Stimulated activated CD4-positive, alpha-beta T cell treated with anti-CD3 and anti-CD28 coated beads, TNF-alpha, amount 100 ng/mL, for 24 hours (primary cell): ENCODE measurements at places on chromosomes 2 and 18.

DNA sequence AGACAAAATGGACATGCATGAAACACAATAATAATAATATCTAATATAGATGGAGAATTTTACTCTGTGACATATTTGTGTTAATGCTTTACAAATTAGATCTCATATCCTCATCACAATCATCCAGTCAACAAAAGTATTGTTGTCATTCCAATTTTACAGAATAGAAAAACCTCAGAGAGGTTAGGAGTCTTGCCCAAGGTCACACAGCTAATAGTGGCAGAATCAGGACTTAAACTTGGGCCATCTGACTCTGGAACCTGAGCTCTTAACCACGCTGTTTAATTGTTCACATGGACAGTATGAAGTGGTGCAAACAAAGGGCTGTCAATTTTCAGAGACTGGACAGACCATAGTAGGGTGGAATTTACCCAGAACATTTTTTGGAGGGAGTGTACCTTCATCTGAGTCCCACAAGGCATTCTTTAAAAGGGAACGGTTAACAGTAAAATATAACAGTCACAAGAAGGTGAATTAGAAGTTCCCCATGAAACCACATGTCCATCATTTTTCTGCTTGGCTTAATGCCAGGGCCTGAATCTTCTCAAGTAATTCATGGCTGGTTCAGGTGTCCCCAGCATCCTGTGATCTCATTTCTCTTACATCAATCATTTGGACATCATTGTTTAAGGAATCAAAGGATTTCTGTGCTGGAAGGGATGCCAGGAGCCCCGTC, 35.4 kb upstream of the CCDC93 start:
- no peak for DNase-seq

DNA sequence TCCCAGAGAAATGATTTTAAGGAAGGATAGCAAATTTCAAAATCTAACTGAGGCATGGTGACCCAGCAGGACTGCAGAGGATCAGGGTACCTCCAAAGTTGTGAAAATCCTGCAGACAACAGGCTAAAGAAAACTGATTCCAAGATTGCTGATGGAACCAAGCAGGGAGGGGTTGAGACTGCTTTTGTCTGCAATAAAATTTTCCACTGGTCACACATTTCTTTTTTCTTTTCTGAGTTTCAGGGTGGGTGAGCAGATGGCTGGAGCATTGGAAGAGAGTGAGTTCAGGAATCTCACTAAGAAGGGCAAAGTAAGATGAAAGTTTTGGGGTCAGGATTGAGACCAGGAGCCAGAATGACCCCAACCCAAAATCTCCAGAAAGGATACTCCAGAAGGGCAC, 321.0 kb downstream of the TNS1 start:
- DNase-seq = no peak

DNA sequence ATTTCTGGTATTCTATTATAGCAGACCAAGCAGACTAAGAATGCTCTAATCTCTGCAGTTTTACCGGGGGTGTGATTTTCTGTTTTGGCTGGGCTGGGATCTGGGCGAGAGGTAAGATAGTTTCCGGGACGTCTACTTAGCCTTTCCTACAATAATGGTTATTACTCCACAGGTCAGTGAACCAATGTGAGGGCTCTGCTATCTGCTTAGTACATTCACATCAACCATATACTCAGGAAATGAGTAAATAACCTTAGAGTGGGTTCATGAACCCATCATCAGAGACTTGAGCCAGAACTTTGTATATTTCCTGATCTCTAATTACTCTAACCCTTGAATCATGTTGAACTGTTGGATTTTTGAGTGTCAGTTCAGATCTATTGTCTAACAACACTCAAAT, 90.1 kb upstream of the NOL4 start:
- DNase-seq = no peak

- DNase-seq = no peak
Observed at GRCh38 chr2:128269990-128270671, 48.5 kb downstream of the HS6ST1 start.

GRCh38 chr18:74498712-74499627, 2.8 kb downstream of the CNDP2 start:
- peak; percentile 67 for DNase-seq

DNA sequence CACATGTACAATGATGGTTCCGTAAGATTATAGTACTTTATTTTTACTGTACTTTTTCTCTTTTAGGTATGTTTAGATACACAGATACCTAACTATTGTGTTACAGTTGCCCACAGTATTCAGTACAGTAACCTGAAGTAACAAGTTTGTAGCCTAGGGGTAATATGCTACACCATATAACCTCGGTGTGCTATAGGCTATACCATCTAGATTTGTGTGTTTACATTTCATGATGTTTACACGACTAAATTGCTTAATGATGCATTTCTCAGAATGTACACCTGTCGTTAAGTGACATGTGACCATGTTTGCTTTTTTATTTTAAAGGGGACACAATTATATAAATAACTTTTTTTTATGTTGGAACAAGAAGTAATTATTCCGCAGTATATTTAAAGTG, 34.5 kb downstream of the PIK3C3 start:
- no peak for DNase-seq

DNA sequence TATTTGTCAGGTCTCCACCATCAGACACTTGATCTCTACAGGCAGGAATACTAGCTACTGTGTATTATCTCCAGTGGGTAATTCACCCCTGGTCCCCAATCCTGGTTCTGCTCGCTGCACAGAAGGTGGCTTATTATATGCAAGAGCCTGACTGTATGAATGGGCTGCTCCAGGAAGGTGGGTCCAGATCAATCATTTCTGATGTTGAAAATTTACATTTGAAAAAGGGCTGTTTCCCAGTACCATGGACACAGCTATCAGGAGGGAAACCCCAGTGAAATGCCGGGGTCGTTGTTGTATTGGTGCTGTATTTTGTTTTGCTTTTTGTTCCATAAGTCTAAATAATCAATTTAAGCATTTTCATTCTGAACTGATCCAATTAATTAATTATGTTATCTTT, 367.6 kb downstream of the RND3 start:
- DNase-seq = no peak

GRCh38 chr2:38935568-38936172, 46.0 kb downstream of the ARHGEF33 start:
- no peak for DNase-seq

DNA sequence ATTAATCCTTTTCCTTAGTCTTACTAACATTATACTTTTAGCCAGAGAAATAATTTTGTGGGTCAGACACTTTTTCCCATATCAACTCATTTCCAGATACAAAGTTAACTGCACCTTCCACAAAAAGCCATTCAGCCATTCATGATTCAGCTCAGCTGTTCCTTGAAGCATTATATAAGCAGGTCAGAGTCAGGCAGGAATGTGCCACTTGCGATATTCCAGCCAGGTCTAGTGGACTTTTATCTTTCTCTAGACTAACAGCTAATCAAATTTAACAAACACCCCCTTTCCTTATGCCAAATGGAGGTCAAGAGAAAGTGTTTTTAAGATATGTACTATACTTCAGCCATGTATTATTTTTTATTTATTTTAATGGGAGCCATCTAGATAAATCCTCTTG, 75.6 kb upstream of the EPB41L3 start:
- DNase-seq = no peak

DNA sequence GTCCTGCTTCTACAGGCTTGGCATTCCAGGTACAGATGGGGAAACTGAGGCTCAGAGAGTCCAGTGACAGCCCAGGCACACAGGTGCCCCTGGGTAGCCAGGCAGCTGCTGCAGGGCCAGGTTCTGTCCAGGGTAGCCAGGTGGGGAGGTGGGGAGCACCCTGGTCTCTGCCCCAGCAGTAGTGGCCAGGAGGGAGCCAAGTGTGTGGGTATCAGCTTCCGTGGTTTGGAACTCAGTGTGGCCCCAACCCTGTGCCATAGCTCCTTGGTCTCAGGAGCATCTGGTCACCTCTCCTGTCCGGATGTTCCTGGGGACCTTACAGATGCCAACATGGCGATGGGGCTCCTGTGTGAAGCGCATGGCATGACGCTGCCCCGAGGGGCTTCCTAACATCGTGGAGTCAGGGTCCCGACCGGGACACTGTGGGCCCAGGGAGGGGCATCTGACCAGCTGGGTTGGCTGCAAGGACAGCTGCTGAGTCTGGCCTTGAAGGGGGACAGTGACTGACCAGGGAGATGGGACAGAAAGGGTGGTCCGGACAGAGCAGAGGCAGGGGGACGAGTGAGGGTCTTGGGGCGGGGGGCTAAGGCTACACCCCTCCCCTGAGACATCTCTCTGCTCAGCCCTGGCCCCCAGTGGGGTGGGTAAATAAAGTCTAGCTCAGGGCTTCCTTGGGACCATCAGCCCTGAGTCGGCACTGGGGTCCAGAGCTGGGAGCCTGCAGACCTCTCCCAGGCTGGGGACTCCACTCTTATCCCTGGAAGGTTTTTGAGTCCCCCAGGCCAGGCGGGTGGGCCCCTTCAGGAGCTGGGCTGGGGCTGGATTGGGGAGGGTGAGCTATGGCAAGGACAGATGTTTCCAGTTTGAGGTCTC, 76.0 kb upstream of the SMAD7 start:
- DNase-seq = no peak

DNA sequence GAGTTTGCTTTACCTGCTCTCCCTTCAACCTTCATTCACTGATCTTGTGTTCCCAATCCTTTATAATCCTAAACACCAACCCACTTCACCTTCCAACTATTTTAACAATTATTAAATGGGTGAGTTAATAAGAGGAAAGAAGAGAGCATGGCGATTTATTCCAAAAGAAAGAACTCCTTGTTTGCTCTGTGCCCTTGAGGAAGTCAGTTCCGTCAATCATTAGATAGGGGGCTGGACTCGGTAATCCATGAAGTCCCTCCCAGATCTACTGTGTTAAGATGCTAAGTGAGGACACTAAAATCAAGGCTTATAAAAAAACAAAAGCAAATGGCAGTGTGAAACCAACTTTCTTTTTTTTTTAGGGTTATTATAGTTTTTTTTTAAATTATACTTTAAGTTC, 589.9 kb downstream of the XIRP2 start:
- no peak for DNase-seq

DNA sequence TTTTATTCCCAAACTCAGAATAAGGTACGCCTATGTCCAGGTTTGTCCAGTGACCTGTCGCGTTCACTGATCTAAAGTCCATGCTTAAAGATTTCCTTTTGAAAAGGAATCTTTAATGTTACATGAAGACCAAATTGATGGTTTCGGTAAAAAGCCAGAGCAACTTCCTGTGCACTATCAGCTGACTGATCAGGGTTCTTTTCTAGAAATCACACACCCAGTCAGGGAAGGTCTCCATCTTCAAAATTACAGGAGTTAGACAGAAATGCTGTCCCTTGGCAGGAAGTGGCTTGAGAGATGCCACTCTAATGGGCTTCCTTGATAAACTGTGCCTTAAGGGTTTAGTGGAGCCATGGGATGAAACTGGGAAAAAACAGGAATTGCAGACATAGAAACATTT, 14.7 kb upstream of the ARHGAP25 start:
- DNase-seq = no peak

GRCh38 chr2:79552653-79553052, 39.8 kb downstream of the CTNNA2 start:
- no peak for DNase-seq

- DNase-seq = no peak
Observed at GRCh38 chr2:202831242-202832220, 40.0 kb downstream of the ICA1L start.

GRCh38 chr2:5590886-5591285, 101.3 kb upstream of the SOX11 start:
- DNase-seq = no peak

DNA sequence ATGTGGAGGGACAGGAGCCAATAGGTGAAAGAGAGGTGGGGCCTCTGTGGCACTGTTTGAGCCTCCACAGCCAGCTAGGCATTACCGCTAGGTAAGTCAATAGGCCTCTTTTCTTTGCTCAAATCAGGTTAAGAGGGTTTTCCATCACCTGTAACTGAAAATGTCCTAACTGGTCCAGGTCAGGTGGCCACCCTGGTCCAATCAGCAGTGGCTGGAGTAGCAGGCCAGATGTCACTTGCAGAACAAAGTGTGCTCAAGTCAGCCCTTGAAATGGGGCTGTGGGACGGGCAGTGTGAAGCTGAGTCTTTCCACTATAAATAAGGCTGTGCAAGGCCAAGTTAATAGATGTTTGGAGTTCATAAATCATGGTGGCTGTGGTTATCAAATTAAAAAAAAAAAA, 20.9 kb downstream of the FBXO36 start:
- DNase-seq = no peak

GRCh38 chr18:75010689-75011088, 198.2 kb downstream of the PTGR3 start:
- DNase-seq = no peak

DNA sequence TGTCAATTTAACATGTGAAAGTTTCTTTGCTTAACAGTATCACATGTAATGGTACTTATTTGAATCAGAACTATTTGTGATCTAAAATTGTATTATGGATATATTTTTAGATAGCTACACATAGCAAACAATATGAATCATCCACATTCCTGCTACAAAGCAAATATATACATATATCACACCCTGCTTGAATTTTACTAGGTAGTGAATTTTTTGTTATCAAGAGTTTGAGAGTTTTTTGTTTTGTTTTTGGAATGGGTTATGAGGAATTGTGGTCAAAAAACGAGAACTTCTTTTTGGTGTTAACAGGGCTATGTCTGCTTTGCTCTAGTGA, 635.7 kb downstream of the NRXN1 start:
- DNase-seq = no peak

DNA sequence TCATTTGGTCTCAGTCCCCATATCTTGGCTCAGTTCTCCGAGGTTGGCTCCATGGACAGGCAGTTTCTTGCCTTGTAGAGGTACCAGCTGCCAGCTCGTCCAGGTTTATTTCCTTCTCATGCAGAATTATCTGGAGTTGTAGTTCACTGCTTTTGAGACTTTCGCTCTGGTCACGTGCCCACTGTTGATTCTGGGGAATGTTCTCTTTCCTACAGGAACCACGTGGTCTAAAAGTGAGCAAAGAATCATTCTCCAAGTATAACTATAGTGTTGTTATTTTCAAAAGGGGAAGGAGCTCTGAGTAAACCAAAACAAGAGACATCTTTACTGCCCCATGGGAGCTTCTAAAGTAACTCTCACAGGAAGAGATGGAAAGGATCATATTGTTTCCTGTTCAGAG, 41.2 kb upstream of the RAB27B start:
- no peak for DNase-seq
